MG63 (cell line): ENCODE measurements at places on chromosomes 2 and 18.

GRCh38 chr2:176130957-176131847 lies 1.7 kb downstream of the HOXD8 start:
- DNase-seq, result no peak

DNA sequence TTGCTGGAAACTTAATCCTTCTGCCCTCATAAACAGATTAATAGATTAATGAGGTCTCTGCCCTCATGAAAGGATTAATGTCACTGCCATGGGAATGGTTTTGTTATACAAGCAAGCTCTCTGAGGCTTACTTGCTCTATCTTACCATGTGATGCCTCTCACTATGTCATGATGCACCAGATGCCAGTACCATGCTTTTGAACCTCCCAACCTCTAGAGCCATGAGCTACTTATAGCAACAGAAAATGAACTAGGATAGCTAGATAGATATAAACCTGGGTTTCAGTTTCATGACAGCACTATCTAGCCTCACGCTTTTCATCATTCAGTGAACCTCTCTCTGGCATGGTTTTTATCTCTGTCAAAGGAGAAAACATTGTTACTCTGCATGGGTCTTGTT lies 371.6 kb upstream of the LRP1B start:
- no peak for DNase-seq

DNA sequence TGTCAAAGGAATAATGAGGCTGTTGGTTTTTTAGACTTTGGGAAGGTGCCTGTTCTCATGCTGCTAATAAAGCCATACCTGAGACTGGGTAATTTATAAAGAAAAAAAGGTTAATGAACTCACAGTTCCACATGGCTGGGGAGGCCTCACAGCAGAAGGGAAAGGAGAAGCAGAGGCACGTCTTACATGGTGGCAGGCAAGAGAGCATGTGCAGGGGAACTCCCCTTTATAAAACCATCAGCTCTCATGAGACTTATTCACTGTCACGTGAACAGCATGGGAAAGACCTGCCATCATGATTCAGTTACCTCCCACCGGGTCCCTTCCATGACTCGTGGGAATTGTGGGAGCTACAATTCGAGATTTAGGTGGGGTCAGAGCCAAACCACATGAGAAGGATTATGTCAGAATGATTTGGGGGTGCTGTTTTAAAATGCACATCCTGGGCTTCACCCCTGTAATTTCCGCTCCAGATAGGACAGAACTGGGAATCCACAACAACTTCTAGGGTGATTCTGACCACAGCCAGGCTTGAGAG lies 37.8 kb downstream of the TCF7L1 start:
- no peak for DNase-seq

GRCh38 chr2:10091182-10091888 lies 11.1 kb upstream of the CYS1 start:
- DNase-seq, result no peak

DNA sequence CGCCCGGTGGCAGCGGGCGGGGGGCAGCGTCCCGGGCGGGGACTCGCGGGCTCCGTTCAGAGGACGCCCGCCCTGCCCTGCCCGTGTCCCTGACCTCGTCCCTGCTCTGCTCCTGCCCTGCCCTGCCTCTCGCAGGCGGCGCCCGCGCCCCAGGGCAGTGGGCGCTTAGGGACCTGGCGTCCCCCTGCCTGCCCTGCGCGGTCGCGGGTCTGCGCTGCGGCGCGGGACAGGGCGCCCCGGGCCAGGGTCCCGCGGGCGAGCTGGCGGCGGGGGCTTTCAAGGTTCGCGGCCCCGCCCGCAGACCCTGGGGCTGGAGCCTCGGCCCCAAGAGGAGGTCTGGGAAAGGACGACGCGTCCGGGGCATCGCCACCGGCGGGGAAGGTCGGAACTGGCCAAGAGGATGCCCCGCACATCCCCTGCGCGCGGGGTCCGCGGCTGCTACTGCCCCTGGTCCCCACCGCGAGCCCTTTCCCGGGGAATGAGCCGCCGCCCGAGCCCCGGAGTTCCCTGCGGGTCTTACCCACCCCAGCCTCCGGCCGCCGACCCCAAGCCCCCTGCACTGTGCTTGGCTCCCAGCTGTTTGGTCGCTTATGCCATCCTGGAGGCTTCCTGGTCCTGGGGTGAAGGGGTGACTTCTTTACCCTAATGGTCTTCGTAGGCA lies 679 bp downstream of the RNF144A start:
- no peak for DNase-seq

DNA sequence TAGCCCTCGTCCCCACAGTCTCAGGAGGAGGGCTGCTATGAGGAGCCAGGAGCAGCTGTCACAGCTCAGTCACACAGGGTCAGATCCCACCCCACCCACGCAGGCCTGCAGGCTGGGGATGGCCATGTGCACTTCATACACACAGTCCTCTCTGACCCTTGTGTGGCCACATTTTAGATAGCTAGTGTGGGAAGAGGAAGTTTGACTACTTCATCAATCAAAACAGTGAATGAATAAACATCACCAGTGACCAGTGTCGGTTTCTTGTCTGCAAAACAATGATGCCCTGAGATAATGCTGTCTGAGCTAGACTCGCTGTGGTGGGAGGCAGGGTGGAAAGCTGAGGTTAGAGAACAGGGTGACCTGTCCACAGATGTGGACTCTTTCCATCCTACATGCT lies 107.1 kb downstream of the PIEZO2 start:
- no peak for DNase-seq

DNA sequence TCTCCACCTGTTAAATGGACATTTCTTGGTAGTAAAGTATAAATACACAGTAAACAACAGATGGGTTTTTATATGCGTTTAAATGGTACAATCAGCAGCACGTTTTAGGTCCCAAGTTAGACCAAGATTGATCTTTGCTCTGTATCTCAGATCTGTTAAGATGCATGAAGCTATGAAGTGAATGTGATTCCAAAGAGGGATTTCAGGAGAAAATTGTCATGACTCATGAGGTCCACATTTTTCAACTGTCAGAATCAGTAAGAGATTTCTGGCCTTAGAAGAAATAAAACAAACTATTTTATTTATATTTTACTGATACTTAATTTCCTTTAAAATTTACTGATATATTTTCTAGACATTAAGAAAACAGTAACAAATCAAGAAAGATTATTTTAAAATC lies 142.7 kb downstream of the EML6 start:
- DNase-seq, result no peak

DNA sequence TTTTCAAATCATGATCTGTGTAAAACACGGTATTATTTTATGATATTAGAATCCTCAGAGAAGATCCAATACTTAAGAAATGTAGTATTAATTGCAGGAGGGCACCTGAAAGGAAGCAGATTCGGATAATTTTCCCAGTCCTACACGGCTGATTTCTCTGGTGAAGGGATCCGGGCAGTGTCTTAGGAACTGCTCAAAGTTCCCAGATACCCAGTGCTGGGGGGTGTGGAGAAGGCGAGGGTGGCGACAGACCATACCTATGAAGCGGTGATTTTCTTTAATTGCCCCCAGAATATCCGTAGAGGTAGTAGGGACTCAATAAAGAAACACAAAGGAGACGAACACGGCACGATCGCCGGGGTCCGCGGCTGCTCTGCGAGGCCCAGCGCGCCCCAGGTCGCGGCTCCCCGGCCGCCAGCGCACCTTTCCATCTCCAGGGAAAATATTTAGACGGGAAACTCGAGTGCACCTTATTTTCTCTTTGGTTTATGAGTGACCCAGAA lies 1.4 kb upstream of the SOX11 start:
- no peak for DNase-seq

DNA sequence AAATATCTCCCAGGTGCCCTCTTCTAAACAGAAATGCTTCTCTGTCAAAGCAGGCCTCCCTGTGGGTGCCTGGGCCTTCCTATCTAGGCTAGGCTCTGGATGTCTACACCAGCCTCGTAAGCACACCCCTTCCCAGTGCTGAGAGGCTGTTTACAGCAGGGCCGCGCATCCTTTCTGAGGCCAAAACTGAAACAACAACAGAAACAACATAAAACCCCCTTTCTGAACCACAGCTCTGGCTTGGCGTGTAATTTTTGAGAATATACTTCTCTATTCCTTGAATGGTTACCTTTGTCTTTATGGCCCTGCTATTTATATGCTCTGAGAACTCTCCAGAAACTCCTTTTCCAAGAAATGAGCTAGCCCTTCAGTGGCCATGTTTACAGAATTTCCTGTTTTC lies 118.4 kb downstream of the BCL2L11 start:
- no peak for DNase-seq

- DNase-seq, result no peak
These were observed 6.4 kb upstream of the D2HGDH start for GRCh38 chr2:241728000-241728399.

GRCh38 chr2:44392338-44392943 lies 30.7 kb downstream of the CAMKMT start:
- DNase-seq, result no peak

- peak; percentile 90 for DNase-seq
These were observed 10.5 kb downstream of the OSR1 start for GRCh38 chr2:19347619-19348562.

- no peak for DNase-seq
These were observed 195.8 kb downstream of the ZRANB3 start for GRCh38 chr2:135335256-135335655.

DNA sequence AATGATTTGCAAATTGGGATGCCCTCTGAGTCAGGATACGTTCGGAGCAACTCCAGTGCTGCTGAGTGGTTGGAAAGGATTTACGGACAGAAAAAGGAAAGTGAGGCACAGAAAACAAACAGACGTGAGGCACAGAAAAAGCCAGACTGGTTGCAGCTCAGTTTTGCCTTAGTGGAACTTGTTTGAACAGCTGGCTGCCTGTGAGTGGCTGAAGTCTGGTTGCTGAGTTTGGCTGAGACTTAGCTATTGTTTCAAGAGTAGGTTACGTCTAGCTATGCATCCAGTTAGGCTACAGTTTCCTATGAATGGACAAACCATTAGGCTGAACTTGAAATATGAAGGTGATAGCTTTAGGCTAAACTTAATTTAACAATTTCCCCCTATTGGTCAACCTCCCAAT lies 256.6 kb downstream of the VAPA start:
- no peak for DNase-seq

DNA sequence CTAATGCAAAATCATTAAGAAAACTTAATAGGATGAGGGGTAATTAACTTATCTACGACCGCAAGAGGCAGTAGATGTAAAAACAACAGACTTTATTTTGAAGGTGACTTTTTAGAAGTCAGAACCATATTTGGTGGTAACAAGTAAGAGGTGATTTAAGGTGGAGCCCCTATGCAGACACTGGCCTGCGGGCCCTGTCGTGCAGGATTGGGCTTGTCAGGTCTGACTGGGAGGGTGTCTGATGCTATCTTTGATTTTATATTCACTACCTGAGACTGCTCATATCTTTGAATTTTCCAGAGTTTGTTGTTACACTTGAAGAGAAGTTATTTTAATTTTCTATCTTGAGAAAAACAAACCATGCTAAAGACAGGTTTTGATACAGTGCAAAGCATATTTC lies 29.1 kb upstream of the SCLY start:
- no peak for DNase-seq

DNA sequence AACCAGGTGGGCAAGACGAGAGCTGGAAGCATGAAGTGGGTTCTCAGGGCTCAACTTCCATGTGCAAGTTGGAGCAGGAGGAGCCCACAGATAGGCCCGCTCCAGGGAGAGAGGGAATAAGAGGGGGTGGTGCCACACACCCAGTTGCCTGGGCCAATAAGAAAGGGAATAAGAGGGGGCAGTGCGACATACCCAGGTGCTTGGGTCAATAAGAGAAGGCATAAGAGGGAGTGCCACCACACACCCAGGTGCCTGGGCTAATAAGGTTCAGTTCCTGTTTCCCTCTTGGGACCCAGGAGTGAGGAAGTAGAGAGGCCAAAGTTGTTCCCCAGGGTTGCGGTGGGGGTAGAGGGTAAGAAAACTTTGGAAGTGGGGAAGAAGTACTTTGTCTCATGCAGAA lies 127.5 kb downstream of the LAMA3 start:
- DNase-seq, result no peak

DNA sequence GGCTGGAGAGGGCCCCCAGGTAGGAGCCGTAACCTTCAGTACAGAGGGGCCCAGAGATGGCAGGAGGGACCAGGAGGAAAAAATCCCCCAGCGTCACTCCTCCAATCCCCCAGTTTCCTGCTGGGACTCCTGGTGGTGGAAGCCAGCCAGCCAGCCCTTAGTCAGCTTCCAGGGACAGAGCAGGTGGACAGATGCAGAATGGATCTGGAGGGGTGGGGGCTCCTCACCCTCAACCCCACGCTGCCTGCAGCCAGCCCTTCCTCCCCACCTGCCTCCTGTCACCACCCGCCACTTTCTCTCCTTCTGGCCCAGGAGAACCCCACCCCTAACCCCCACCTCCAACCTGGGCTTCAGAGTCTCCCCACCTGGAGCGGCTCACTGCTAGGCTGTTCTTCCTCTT lies 21.1 kb downstream of the EMX1 start:
- no peak for DNase-seq

DNA sequence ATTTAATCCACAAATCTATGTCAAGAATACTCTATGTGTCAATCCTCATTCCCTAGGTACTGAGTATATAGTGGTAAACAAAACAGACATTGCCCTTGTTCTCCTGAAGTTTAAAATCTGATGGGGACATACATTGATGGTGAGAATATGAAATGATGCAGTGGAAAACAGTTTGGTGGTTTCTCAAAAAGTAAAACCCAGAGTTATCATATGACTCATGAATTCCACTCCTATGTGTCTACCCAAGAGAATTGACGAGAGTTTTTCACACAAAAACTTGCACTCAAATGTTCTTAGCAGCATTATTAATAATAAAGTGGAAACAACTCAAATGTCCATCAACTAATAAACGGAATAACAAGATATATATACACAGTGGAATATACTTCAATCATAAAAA lies 586.7 kb downstream of the CCDC85A start:
- no peak for DNase-seq

- peak; percentile 5 for DNase-seq
These were observed 1544.4 kb downstream of the LRP1B start for GRCh38 chr2:140586379-140586778.

GRCh38 chr2:191264647-191265081 lies 19.5 kb downstream of the MYO1B start:
- peak; percentile 74 for DNase-seq

- no peak for DNase-seq
These were observed 201.8 kb downstream of the EPHA4 start for GRCh38 chr2:221370076-221370856.

DNA sequence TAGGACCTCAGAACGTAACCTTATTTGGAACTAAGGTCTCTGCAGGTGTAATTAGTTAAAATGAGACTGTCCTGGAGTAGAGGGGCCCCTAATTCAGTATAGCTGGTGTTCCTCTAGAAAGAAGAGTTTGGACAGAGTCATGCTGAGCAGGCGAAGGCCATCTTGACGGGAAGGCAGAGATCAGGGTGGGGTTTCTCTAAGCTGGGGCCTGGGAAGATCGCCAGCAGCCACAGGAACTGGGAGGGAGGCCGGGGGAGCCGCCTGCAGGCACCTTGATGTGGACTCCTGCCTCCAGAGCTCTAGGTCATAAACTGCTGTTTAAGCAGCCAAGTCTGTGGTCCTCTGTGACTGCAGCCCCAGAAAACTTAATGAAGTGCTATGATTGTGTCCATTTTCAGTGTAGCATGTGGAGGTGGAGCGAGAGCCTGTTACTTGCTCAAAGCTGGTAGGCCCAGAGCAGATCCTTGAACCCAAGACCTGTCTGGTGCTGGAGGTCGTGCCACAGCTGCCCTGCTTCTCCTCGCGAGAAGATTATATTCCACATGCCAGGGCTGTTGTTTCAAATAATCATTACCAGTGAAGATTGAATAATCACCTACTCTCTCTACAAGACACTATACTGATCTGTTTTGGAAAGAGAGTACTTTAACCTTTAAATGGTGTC lies 105.7 kb downstream of the TPO start:
- DNase-seq, result no peak

GRCh38 chr2:233079473-233079877 lies 19.3 kb downstream of the INPP5D start:
- DNase-seq, result no peak
